GM23338 (cell line): ENCODE measurements at places on chromosomes 4 and X.

GRCh38 chr4:86818841-86819240 lies 30.3 kb downstream of the SLC10A6 start:
- DNase-seq = peak; percentile 54

GRCh38 chrX:47200385-47201150 lies 6.9 kb downstream of the UBA1 start:
- DNase-seq = no peak

GRCh38 chr4:102535398-102536082 lies 34.4 kb downstream of the NFKB1 start:
- DNase-seq = no peak

DNA sequence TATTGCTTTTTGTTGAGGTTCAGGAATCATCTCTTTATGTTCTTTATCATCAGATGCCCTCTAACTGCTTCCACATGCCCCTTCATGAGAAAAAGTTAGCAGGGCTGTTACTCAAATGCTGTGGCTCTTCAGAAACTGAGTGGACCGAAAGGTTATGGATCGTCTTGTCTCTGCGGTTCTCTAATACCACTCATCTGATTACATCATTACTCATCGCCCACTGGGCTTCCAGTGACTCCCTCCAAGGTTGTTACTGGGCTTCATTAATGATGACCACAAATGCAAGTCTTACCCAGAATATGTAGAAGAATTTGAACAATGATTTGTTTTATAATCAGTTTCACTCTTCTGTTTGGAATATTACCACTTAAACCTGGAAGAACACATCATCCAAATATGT lies 67.7 kb downstream of the RWDD4 start:
- no peak for DNase-seq

DNA sequence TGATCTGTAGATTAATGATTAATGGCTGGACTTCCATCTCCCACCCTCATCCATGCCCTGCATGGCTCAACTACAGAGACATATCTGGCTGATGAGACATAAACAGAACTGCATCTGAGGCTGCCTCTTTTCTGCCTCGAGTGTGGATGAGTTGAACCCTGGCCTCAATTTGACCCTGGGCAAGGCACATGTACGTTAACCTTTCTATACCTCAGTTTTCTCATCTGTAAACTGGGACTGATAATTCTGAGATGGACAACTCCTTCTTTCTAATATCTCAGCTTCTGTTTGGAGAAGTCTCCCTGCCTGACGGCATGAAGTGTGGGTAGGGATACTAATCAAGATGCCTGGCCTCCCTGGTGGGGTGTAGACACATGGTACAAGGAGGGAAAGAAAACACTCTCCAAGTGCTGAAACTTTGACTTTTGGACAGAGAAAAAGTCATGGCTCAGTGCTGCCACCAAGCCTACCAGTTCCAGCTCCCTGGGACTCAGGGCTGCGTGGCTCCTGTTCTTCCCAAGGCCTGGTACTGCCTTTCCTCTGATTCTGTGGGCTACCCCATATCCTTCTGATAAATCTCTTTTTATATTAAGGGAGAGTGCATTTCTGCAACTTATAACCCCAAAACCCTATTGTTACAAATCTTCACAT lies 64.4 kb downstream of the HAUS3 start:
- peak; percentile 15 for DNase-seq

DNA sequence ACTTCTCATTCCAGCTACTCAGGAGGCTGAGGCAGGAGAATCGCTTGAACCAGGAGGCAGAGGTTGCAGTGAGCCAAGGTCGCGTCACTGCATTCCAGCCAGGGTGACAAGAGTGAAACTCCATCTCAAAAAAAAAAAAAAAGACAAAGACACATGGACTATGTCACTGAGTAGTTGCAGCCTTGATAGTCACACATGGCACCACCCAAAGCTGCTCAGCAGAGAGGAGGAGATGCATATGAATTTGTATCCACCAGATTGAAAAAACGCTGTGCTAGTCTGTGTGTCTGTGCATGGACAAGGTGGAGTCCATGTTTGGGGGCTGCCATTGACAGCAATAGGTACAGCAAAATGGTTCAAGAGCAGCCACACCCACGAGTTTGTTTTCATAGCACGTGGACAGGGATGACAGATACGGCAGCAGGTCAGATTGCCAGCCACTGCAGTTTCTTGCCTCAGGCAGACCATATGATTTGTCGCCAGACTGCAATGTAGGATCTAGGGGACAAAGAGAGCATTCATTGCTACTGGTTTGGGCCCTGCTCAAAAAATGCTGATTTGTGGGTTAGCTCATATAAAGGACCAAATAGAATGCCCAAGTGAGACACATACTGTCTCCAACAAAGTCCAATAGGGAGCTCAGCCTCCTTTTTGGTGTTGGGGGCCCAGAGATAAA lies 89.9 kb downstream of the CEP135 start:
- DNase-seq = no peak

- DNase-seq = no peak
Measured at GRCh38 chr4:54942721-54943120, 182.7 kb downstream of the KDR start.

DNA sequence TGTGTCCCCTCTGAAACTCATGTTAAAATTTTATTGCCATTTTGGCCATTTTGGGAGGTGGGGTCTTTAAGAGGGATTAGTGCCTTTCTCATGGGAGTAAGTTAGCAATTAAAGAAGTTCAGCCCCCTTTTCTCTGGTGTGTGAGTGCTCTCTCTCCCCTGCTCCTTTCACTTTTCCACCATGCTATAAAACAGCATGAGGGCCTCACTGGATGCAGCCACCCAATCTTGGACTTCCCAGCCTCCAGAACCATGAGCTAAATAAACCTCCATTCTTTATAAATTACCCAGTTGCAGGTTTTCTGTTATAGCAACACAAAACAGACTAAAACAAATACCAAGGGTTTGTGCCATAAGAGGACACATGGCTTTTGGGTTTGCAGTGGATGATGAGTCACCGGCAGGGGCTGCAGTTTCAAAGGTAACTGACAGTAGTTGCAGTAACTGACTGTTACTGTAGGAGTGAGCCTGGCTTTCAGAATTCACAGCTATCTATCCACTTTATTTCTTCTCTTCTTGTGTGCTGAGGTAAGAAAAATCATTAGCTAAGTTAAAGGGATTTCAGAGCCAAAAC lies 121.5 kb downstream of the PPEF1 start:
- no peak for DNase-seq

DNA sequence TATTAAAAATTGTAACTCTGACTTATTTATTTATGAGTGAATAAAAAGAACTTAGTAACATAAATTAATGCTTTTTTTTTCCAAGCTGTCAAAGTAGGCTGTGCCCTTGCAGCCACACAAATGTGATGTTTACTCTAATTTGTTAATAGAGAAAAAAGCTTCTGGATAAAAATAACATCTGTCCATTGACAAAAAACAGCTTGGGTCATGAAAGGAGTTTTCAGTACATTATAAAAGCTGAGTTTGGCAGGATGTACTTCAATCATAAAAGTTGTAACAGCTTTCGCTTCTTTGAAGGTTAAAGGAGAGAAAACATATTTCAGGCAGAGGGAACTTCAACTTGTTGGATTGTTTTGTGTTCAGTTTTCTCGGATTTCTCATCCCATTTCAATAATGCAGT lies 105.6 kb downstream of the SLC4A4 start:
- DNase-seq = no peak

DNA sequence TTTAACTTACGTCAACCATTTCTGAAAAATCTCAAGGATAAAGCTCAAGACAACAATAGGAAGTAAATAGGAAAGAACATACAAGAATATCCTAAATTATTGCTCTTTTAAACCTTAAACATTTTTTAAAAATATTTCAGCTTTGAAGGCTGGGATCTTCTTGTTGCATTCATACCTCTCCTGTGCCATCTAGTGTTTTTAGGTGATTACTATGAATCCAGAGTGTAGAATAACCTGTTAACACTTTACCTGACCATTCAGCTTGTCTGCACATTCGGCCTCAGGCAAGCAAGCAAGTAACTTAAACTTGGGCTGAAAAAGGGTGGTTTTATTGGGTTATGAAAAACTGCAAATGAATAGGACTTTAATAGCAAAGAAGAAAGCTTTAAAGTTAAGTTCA lies 507.8 kb upstream of the INTU start:
- peak; percentile 30 for DNase-seq

DNA sequence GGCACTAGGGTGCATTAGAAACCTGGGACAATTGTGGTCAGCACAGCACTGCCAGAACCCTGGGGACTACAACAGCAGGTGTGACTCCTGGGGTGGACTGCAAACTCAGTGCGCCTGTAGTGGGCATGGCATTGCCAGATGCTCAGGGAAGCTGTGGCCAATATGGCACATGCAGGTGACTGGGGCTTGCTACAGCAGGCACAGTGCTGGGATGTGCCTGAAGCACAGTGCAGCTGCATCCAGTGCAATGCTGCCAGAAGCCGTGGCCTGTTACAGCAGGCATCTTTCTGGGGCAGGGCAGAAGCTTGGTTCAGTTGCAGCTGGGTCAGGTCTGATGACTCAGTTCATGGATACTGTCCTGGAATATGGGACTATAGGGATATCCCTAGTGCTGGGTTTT lies 445.8 kb downstream of the CCSER1 start:
- no peak for DNase-seq

DNA sequence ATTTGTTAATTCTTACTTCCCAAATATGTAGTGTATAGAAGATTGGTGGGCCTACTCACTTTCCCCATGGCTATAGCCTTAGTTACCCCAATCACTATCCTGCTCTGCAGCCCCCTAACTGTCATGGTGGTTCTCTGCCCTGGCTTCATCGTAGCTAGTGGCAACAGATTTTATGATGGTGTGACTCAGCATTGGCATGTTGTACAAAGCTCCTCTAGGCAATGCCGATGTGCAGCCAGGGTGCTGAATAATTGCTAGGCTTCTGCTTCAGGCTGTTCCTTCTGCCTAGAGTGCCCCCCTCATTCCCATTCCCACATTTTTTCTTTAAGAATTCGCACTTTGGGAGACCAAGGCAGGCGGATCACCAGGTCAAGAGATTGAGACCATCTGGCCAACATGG lies 35.2 kb downstream of the AFF2 start:
- DNase-seq = no peak

DNA sequence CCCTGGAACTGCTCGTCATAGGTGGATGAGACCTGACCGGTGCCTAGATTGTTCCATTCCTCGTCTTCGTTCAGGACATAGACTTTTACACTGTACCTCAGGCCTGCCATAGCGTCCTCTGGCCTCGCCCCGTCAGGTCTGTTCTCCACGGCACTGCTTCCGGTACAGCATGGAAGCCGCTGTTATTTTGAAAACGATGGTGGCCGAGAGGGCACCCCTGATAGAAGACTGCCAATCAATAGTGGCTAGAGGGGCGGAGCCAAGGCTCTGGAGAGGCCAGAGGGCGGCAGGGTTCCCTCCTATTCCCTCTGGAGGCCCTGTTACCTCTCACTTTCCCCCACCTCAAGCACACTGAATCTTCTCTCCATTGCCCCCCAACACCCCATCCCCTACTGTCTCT lies at the start of gene PPP4R3C:
Gene PPP4R3C, minus strand, starts transcription at position 155 of the 400 bp plus-strand sequence. Its CDS starts 45 bp downstream, at position 110.
- DNase-seq = no peak

DNA sequence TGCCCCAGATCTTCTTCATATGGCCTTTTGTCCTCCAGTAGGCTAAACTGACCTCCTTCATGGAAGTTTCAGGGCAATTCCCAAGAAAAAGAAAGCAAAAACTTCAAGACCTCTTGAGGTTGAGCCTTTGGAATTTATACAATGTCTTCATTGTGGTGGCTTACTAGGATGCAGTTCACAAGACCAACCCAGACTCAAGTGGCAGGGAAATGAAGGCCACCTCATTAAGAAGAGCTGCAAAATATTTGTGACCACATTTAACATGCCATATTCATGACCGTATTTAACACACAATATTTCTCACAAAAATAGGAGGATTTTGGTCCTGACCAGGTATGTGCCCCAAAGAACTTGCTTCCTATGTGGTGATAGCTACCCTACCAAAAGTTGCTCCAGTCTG lies 605.5 kb upstream of the PITX2 start:
- DNase-seq = no peak

DNA sequence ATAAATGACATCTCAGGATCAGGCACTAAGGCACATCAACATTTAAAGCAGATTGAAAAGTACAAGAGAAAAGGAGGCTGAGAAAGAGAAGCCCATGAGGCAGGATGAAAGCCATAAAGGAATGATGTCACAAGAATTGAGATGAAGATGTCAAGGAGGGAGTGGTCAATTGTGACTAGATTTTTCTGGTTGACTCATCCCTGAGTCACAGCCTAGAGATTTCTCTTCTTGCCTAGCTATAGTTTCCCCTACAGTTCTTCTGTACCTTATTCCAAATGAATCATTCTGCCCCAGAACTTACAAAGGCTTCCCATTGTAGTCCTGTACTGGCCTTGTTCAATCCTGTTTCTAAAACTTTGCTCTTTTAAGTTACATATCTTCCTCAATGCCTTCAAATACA lies 3.4 kb upstream of the USP53 start:
- no peak for DNase-seq

DNA sequence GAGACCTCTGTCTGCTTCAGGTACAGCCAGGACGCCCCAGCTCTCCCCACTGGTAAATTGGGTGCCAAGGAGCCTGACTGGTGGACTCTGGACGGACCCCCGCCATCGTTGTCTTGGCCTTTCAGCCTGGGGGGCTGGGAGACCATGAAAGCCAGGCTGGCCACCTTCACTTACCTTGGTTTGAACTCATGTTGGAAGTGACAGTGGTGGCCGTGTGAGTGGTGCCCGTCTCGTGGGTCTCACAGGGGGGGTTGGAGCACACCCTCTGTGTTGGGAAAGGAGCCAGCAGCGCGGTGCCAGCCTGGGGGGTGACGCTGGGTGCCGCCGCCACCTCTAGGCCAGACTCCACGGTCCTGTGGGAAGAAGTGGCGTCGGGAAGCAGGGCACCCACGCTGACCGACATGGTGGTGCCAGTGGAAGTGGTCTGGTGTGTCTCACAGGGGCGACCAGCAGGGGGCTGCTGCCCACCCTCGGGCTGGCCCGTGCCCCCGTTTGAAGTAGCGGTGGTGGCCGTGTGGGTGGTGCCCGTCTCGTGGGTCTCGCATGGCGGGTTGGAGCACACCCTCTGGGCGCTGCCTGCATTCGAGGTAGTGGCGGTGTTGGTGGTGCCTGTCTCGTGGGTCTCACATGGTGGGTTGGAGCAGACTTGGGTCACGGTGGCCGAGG lies 9.6 kb upstream of the RENBP start:
- DNase-seq = no peak

GRCh38 chr4:101833480-101833879 lies 43.0 kb downstream of the BANK1 start:
- DNase-seq = no peak

- DNase-seq = no peak
Measured at GRCh38 chr4:150322646-150323045, 244.4 kb downstream of the DCLK2 start.

GRCh38 chrX:22247169-22247568 lies 25.5 kb upstream of the CBLL2 start:
- DNase-seq = no peak

DNA sequence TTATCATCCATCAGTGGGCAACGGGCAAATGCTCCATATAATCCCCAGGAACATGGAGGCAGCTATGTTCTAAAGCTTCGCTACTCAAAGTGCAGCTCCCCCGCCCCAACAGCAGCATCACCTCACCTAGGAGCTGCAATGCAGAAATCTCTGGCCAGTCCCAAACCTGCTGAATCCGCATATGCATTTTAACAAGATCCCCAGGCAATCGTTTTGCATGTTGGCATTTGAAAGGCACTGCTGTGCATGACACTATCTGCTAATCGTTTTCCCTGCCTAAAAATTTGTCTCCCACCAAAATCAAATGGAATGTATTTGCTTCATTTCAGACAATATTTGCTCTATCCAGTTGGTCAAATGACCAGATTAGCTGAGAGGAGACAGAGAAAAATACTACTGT lies 15.2 kb downstream of the ADGRG2 start:
- DNase-seq = peak; percentile 84

GRCh38 chrX:138756234-138756633 lies 44.7 kb upstream of the FGF13 start:
- DNase-seq = peak; percentile 67
